Stimulated activated CD4-positive, alpha-beta T cell treated with anti-CD3 and anti-CD28 coated beads, Interleukin-1b, Interleukin-23, amount 100 ng/mL, for 24 hours (primary cell): ENCODE measurements at places on chromosomes 11 and 22.

GRCh38 chr11:66725647-66726046, 3.4 kb downstream of the SPTBN2 start:
- DNase-seq = no peak

DNA sequence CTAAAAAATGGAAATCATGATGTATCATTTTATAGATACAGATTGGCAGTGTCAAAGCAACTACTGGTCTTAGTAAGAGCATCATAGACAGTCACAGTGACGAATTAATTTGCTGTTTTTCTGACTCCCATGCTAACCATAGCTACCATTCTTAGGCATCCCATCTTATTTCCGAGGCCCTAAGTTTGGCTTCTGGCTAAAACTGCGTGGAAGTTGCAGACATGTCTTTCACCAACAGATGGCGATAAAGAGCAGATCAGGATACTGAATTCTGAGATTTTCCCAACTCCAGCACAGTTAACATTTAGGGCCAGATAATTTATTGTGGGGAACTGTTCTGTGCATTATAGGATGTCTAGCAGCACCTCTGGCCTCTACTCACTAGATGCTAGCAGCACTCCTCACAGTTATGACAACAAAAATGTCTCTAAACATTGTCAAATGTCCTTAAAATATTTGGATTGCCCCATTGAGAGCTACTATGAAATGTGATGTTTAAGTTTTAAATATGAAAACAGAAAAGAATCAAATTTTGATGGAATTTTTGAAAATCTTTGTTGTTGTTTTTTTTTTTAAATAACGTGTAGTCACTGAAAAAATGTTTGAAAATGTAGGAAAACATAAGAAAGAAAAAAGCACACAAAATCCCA, 16.3 kb downstream of the OR2AG2 start:
- DNase-seq = no peak

- no peak for DNase-seq
These were observed at the start of gene C1QTNF5 for GRCh38 chr11:119340335-119341221. Gene C1QTNF5 (minus strand): TSS chr11:119340883. CDS start chr11:119340397, 486 bp downstream.

DNA sequence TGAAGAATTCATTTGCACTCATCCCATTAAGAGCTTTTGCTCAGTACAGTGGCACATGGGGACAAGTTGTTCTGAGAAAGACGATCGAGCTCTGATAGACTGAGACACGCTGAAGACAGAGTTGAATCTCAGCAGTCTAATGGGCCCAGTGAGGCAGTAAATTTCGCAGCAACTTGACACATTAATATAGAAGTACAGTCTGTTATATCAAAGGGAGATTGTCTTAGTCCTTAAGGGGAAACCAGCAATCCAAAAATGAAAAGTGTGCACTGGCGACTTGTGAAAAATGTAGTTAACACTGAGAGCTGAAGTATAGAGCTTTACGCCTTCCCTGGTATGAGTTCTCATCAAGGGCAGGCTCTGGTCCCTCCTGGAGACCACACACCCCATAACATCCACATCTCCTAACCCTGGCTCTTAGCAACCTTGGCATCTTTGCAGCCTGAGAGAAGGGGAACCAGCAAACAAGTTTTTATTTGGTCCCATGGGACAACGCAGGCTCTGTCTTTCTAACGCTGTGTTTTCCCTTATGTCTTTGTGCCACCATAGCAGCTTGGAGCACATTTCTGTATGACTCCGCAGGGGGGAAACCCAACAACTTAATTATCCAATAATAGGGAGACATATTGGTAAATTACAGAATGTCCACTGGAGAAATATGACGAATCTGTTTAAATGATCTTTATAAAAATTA, 952.5 kb downstream of the OPCML start:
- no peak for DNase-seq

- DNase-seq = no peak
These were observed 33.1 kb upstream of the TSPAN18 start for GRCh38 chr11:44693654-44694119.

DNA sequence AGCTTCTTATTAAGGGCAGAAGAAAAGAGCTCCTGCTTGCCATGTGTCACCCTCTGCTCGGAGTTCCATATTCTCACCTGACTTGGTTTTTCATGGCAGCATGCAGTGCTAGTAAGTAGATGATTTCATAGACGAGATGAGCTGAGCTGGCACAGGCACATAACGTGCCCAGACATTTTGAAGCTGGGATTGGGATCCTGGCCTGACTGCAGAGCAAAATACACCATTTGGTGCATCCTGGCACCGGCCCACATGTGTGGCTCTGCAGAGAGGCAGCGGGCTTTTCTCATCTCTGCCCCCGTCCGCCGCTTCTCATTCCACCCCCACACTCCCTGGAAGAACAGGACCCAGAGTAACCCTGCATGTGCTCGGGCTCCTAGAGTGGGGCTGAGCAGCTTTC, 24.8 kb downstream of the FAM118A start:
- DNase-seq = no peak

DNA sequence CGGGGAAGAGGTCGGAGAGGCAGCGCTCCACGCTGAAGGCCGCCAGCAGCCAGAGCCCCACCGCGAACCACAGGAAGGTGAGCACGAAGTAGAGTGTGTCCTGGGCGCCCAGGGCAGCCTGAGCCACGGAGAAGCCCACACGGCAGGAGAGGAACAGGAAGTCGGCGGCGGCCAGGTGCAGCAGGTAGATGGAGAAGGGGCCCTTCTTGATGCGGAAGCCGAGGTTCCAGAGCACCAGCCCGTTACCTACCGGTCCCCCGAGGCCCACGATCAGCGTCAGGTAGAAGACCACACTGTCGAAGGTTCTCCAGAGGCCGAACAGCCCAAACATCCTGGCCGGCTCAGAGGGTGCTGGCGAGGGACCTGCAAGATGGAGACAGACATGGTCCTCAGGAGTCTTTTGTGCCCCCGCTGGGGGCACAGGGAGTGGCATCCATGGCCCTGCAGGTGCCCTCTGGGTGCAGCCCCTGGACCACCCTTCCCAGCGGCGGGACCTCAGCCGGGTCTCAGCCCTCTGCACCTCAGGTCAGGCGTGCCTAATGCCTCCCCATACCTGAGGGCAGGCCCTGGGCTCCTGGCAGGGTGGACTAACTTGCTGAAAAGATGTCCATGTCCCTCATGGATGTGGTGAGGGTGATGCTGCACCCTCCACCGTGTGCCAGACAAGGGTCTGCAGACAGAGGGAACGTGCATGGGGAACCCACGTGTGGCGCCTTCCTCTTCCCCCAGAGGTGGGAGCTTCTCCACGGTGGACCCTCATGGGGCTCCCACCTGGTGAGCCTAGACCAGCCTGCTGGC, at the start of gene MRGPRG:
Gene MRGPRG, minus strand, starts transcription at position 331 of the 798 bp plus-strand sequence. Its CDS starts 0 bp downstream, at position 331.
- DNase-seq = no peak

DNA sequence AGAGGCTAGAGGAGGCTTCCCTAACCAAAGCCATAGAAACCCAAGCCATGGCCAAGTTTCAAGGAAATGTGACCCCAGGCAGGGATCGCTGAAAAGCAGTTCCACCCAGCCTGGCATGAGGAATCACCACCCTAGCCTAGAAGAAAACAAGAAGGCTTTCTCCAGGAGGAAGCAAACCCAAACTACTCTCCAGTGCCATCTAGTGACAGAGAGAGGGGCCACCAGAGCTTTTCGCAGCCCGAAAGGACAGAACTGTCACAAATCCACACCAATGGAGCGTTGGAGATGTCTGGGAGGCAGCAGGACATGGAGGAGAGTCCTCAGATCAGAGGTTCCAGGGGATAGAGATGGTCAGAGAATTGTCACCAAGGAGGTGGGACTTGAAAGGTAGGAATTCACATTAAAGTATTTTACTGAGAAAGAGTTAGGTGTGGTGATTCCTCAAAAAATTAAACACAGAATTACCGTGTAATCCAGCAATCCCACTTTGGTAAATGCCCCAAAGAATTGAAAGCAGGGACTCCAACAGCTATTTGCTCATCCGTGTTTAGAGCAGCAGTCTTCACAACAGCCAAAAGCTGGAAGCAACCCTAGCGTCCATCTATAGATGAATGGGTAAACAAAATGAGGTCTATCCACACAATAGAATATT, 67.3 kb upstream of the NUP50 start:
- no peak for DNase-seq

DNA sequence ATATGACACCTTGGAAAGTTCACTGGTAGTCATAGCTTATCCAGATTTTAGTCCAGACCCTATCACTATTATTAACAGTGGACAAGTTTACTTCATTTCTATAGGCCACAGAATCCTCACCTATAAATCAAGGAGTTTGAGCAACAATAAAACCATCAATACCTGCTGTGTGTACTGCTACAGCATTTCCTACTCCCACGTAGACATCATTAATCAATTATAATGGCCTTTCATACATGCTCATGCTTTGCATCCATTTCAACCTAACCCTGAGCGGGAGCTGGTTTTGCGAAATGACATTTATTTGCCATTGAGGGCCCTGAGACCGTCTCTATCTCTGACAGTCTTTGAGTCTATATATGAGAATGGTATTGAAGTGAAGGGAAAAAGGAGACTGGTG, 312.3 kb downstream of the FAT3 start:
- no peak for DNase-seq

DNA sequence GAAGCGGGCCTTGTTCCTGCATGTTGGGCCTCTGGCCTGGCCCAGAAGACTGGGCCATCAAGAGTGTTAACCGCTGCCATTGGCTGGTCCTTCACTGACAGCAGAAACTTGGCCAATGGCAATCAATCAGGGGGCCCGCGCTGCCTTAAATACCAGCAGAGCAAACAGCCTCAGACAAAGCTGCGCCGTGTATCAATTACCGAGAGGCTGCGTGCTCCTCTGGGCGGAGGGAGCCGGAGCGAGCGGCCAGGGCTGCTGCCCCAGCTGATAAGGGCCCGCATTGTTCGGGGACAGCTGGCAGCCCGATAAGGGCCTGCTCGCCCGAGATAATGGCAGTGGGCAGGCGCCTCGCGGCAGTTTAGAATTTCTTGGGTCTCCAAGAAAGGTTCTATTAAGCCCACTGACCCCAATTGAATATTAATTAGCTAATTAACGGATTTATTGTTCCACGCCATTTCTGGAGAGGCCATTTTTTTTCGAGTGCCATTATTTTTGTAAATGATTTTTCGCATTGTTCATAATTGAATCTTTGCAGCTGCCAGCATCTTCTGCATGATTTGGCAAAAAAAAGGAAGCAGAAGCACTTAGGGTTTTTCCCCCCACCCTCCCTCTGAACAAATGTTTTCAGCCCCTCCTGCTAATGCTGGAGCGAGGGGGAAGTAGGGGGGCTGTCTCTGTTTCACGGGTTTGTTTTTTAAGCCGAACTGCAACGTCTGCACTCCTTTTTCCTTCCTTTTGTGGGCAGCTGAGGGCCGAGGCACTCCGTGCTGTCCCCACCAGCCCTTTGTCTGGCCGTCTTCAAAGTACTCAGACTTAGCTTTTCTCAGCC, 37.6 kb upstream of the RIC3 start:
- DNase-seq = no peak

DNA sequence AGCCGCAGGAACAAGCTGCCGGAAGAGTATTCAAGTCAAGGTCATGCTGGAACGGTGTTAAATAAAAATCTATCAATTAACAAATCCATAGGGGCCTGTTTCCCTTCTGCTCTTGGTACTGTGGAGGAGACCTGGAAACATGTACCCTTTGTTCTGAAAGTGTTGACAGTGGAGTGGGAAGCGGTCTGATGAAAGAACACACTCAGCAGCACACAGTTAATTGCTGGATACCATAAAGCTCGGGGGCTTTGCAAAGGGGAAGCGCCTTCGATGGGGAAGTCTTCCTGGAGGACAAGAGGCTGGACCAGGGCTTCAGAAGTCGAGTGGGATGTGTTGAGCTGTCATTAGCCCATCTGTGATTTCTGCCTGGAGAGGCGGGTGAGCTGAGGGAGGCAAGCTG, 112.5 kb upstream of the CLPB start:
- DNase-seq = no peak

DNA sequence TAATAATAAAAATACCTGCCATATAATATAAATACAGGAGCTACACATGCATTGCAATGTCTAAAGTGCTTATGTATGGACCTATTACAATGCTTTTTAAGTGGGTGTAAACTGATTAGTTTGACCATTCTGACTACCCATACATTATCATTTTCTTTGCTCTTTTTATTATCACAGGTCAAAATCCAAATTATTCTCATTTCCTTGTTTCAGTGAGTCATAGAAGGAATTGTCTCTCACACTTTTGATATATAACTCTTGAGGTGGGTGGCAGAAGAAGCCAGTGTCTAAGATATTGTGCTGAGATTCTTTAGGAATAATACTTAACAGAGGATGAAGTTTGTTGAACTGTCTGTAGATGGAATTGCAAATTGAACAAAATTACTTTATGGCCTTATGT, 35.6 kb downstream of the GAS2 start:
- no peak for DNase-seq
